Stimulated activated CD8-positive, alpha-beta memory T cell treated with anti-CD3 and anti-CD28 coated beads, Interleukin-2, amount 100 ng/mL, for 48 hours (primary cell): ENCODE measurements at places on chromosomes 1 and 21.

GRCh38 chr1:21154717-21155116 lies 22.0 kb downstream of the EIF4G3 start:
- DNase-seq, result no peak

GRCh38 chr1:223102797-223103533 lies 40.1 kb downstream of the TLR5 start:
- no peak for DNase-seq

- no peak for DNase-seq
Observed at GRCh38 chr1:75855010-75855409, 58.3 kb downstream of the MSH4 start.

GRCh38 chr21:19124691-19125090 lies 721.1 kb upstream of the TMPRSS15 start:
- DNase-seq, result no peak

DNA sequence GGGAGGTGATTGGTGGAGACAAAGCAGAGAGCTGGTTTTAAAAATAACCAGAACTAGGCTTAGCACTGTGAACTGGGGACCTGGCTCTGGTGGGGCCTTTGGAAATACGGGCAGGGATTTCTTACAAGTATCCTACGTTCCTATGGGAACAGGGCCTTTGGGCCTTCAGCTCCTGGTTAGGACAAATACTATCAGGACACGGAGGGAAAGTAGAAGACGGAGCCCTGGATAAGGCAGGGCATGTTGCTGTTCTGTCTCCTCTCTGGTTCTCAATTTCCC lies 5.3 kb upstream of the MYOG start:
- DNase-seq, result no peak

DNA sequence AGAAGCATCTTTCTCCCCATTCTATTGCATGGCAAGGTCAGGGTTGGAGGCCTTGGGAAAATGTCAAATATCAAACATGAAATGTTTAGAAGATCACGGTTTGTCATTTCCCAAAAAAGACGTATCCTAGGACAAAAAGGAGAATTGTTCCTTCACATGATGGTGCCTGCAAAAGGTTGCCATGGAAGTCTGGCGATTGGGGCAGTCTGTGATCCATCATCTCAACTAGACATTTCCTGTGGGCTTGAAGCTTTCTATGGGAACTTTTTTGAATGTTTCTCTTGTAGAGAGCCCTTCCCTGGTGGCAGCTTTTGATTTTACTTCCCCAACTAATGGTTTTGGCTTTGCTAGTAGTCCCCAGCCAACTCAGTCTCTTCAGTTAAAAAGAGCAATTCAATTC lies 106.3 kb downstream of the TGFB2 start:
- no peak for DNase-seq

DNA sequence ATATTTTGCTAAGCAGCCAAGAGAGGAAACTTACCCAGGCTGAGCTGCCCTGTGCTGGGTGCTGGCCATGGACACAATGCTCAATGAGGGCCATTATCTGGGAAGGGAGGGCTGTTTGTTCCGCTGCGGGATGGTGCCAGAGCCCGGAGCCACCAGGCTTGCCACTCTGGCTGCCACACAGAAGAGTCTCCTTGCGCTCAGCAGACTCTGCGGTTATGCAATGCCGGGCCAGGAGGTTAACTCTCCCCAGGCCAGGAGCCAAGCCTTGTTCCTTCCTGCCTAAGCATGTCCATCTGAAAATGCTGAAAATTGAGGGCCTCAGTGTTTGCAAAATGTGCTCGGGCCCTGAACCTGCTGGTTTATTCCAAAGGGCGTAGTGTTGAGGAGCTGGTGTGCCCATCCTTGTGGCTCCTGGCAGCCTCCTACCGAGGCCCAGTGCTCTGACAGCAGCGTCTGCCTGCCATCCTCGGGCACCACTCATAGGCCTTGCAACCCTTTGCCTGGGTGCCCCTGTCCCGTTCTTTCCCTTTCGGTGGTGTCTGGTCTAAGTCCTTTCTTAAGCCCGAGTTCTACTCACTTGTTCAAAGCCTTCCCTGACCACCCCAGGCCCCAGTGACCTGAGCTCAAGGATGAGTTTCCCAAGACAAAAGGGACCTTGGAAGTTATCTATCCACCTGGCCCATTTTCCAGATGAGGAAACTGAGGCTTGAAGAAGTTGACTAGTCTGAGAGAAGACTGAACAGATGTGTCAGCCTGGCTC lies 133.8 kb upstream of the EDN2 start:
- DNase-seq, result no peak

DNA sequence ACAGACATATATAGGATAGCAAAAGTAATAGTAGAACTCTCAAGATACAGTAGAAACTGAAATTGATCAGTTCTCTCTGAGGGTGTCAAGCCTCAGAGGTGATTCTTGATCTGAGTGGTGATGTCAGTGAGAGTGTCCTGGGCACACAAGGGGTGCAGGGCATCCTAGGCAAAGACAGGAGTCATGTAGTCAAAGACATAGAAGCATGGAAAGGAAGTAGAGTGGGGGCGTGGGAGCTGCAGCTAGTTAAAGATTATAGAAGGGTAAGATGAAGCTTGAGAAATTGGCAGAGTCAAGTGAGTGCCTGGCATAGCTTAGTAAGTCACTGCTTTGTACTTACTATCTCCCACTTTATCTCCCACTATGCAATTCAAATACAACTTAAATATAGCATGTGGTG lies 22.8 kb downstream of the CDC7 start:
- DNase-seq, result peak; percentile 30

GRCh38 chr21:33174756-33175155 lies 55.0 kb upstream of the IFNAR2 start:
- no peak for DNase-seq

- no peak for DNase-seq
Observed at GRCh38 chr21:22191581-22191980, 1193.4 kb downstream of the NCAM2 start.

- no peak for DNase-seq
Observed at GRCh38 chr1:16882986-16883385, 12.8 kb upstream of the RNU1-2 start.

DNA sequence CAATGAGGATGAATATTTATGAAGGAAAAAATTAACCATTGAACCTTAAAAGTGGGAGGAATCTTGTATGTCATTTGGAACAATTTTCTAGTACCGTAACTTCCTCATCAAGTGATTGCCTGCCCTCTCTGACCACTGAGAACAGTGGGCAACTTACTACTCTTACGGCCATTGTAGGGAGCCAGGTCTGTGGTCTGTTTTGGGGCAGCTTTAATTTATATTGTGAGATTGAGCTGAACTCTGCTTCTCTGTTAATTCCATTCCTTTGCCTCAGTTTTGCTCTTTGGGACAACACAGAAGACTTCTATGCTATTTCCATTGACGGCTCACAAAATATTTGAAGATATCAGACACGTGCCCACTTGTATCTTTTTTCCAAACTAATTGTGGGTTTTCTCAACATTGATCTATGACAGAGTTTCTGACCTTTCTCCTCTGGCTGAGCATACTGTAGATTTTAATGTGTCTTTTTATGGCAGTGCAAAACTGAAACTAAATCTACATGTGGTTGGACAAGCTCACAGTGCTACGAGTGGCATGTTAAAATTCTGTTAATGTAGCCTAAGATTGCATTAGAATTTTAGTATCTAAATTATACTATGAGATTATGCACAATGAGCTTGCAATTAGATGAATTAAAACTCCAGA lies 27.8 kb upstream of the ZNF281 start:
- DNase-seq, result no peak

DNA sequence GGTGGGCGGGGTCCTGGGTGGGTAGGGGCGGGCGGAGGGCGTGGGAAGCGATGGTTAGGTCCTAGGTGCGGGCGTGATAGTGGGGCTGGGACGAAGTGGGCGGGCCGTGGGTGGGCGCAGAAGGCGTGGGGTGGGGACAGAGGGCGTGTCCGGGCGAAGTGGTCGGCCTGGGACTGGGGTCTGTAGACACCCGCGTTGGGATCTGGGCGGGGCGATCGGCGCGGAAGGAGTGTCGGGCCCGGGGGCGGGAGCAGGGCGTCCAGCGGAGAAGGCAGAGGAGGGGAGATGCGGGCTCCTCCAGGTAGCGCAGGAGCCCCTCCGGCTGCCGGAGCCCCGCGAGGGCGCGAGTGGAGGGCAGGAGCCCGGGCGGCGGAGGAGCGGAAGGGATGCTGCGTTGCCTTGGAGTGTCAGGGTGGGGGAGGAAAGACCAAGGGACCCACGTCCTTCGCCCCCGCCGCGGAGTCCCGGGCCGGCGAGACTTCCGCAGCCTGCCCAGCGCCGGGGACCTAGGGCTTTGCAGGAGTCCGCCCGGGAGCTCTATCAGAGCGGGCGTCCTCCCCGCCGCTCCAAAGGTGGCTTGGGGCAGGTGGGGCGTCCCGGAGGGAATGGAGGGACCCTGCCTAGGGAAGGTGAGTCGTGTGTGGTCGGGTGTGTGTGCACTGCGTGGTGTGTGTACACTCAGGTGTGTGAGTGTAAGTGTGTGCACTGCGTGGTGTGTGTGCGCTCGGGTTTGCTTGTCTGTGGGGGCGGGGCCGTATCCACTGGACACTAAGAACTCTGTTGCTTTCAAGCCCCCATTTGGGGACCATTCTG lies 27.0 kb upstream of the PRSS38 start:
- DNase-seq, result peak; percentile 58

DNA sequence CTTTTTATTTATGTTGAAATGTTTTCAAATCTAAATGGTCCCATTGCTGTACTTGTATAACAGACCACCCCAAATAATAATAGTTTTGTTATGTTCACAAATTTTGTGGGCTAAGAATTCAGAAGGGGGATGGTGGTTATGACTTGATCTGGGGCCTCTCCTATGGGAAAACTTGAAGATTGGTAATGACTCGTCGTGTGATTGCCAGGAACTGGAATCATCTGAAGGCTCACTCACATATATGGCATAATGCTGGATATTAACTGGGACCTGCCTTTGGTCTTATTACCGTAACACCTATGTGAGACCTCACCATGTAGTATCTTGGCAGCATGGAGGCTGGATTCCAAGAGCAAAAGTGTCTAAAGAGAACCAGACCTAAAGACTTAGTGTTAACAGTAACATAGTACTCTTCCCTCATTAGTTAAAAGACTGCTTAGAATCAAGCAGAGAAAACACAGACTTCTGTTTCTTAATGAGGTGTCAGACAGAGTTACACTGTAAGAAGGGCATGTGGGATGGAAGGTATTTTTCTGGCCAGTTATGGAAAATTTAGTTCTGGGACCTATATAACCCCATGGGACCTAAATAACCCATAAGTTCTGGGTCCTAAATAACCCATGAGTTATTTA lies 11.9 kb downstream of the LYPLAL1 start:
- DNase-seq, result no peak

- no peak for DNase-seq
Observed at GRCh38 chr1:169924063-169924462, 30.4 kb upstream of the SCYL3 start.

DNA sequence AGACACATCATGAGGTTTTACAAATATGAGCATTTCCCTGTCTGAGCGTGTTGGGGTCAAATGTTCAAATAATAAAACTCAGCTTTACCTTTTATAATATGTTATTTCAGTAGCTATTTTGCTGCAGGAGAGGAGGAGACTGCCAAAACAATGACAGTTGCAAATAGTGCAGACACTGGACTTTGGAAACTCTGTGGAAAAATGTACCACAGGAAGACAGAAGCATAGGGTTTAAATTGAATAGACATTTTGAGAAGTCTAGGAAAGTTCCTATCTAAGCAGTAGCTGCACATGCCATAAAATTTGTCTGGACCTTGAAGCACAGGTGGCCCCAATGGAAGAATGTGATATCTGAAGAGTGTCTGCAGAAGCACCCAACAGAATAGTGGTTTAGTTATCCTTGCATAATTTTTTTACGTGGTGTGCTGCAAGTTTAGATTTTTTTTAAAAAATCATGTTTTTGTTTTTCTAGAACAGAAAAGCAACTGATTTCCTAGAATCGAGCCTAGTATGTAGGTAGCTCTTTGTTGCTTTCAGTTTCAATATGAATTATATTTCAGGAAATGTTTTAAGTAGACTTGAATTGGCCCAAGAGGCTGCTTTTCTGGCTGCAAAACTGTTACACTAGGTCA lies 14.0 kb upstream of the GBP5 start:
- no peak for DNase-seq

GRCh38 chr1:112527266-112528010 lies 18.7 kb downstream of the WNT2B start:
- DNase-seq, result no peak

GRCh38 chr21:25564349-25564948 lies 42.8 kb downstream of the MRPL39 start:
- DNase-seq, result no peak

- DNase-seq, result no peak
Observed at GRCh38 chr1:234216116-234216703, 157.0 kb upstream of the COA6 start.

GRCh38 chr1:183370399-183371058 lies 47.7 kb downstream of the NMNAT2 start:
- DNase-seq, result no peak

DNA sequence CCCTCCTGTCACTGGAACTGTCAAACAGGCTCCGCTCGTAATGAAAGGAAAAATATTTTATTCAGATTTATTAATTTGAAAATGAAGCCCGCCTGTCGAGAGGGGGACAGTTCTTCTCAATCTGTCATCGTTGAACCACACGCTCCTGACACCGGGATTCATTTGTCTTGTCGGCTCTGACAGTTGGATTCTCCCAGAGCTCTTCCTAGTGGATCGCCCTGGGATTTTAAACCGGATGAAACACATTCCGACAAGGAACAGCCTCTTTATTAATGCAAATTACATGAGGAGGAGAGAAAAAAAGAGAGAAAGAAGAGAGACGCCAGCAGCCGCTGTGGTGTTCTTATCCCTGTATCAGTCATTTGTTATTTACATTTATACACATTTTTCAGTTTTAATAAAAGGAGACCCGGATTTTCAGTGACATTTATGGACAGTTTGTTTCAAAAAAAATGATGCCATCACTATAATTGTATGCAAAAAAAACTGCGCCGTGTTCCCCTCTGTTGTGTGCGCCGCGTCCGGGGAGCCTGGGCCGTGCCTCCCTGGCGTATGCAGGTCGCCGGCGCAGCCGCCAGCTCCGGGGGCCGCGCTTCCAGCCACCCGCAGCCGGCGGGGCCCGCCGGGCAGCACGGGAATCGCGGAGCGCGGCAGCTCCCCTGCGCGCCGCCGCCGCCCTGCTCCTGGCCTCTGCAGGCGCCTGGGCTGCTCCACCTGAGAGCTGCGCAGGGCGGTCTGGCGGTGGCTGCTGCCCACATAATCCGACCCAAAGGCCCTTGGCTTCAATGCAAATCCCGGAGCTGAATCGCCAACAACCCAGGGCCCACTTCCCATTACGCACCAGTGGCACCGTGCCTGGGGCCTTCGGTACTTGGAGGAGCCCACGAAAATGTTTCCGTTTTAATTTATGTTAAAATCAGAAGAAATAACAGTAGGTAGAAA lies 237.9 kb upstream of the PBX1 start:
- no peak for DNase-seq

DNA sequence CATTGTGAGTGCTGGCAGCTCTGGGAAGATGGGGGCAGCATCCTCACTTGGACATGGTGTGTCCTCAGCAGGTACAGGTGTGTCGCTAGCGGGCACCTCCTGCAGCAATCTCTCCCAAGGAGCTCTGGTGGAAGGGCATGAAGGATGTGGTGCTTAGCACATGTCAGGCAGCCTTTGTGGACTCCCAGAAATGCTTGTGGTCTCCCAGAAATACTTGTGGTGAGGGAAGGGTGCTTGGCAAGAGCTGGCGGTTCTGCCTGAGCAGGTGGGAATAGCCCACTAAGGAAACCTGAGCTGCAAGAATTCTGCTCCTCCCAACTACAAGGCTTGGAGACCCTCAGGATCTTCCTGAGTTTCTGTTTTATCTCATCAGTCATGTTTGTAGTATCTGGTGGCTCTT lies 371.6 kb downstream of the PRDM2 start:
- DNase-seq, result no peak

GRCh38 chr1:203444171-203444576 lies 31.4 kb upstream of the PRELP start:
- DNase-seq, result no peak

GRCh38 chr1:76892675-76893074 lies 25.4 kb downstream of the ST6GALNAC5 start:
- no peak for DNase-seq

- DNase-seq, result no peak
Observed at GRCh38 chr1:154657556-154657955, 49.6 kb upstream of the ADAR start.
